ENCODE measurements at places on chromosomes 4 and X. TPM values are rescaled to one million over a fixed set of nuclear protein-coding genes. Genes with fewer than 3 reads are reported as not detected.

SH3D19 gene
- total RNA-seq: 159 TPM

TLR6 gene
- total RNA-seq: 14.9 TPM

FRMPD4 gene
- total RNA-seq: not detected

KLHL5 gene
- 41.3 TPM for total RNA-seq

SSX4B gene
- total RNA-seq: not detected

RAB28 gene
- 24.8 TPM for total RNA-seq
